Substantia nigra (tissue), 51 donors: ENCODE measurements at places on chromosomes 16 and 17.

- DNase-seq, result no peak
These were observed 10.2 kb downstream of the RAB11FIP4 start for GRCh38 chr17:31401456-31402254.

GRCh38 chr17:43367737-43368242 is 31.0 kb upstream of the ARL4D start:
- DNase-seq, result peak; percentile 50

GRCh38 chr16:81940781-81941560 is 70.3 kb downstream of the SDR42E1 start:
- DNase-seq, result no peak

DNA sequence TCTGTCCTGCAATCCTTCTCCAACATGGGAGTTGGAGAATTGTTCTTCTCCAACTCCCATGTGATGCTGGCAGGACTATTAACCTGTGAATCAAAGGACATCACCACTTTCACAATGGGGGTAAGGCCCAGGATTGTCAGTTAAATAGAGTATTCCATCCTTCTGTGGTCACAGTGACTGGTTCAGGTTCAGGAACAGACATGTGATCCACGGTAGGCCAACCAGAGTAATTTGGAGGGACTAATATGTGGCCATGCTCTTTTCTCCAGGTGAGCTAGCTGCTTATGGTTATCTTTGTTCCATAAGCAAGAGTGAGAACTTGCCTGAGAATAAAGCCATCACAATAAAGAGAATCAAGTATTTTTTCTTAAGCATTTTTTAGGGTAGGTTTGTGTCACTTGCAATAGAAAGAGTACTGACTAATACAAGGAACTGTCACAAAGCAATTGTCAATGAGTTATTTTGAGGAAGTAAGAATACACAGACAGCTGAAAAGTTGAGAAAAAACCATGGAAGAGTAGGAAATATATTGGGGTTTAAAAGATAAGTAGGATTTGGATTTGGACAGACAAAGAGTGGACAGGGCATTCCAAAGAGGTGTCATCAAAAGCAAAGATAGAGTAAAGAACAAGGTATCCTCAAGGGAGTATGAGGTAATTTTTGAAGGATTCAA is 63.4 kb downstream of the BRIP1 start:
- no peak for DNase-seq

DNA sequence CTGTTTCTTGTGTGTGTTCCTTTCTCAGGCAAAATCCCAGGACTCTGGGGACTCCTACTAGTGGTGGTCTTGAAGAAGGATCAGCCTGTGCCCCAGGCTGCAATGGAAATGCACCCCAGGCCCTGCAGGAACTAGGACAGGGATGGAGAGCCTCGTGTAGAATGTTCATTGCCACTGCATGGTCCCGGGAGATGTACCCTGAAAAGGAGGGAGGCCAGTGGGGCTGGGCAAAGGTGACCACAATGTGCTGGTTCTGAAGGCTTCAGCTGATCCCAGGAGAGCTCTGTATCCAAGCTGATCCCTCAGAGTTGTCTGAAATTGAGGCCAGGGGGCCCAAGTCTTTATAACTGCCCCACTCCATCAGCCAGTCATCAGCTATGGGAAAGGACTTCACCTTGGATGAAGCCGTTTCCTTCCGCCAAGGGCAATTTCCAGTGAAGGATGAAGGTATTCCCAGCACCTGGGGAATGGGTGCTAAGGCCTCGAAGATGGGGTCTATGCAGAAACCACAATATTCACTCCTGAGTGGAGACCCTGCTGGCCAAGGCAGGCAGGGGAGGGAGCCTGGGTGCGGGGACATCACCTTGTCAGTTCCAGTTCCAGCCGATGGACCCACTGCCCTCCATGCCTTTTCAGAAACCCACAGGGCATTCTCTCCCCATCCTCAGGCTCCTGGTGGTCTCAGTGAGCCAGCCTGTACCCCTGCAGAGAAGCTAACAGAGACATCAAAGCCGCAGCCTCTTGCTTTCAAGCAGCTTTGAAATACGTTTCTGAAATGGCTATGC is 59.9 kb upstream of the CDH5 start:
- no peak for DNase-seq
